ENCODE measurements at places on chromosomes 3 and 15.

DNA sequence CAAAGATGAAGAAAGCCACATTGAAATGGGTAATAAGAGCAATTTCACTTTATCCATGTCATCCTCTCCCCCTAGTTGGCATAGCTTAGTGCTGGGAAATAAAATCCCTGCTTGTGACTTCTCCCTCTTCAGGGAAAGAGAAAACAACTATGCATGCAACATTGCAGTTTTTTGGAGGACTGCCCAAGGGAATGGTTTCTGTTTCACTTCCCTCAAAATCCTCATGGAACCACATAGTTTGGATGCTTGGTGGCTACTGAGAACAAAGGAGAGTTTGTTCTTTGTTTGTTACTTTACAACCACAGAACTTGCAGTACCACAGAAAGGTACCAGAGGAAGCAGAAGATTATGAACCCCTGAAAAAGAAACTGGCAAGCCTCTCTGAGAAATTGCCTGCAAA, 384.6 kb upstream of the RORA start:
- no peak for DNase-seq

DNA sequence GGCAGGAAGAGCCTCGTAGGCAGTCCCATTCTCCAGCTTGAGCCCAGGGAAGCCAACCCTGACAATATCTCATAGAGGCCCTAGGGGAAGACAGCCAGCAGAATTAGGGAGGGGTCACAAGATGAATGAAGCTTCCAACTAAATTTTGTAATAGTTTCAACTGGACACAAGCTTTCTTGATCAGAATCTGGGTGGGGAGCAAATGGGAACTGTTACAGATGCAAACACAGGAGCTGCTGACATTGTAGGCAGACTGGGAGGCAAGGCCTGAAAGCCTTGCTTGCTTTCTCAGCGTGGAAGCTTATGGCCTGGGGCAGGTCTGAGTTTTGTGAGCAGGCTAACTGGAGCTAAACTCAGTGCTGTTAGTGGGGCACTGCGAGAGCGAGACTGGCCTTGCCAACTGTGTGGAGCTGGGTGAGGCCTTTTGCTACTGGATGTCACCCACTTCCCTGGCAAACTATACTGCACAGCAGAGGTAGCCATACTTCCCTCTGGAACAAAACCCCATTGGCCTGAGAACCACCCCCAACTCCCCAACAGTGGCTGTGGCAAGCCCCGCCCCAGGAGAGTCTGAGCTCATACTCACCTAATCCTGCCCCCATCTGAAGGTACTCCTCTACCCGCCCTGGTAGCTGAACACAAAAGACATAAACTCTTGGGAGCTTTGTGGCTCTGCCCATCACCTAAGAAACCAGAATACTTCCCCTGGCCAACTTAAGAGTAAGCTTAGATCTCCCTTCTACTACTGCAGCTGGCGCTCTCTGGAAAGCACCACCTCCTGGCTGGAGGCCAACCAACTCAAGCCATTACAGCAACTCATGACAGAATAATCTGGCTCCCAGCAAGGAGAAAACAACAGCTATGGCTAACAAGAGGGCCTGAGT, 42.9 kb downstream of the CFAP20DC start:
- no peak for DNase-seq

- DNase-seq: no peak
Observed at GRCh38 chr3:67048067-67048714, 50.1 kb downstream of the KBTBD8 start.

DNA sequence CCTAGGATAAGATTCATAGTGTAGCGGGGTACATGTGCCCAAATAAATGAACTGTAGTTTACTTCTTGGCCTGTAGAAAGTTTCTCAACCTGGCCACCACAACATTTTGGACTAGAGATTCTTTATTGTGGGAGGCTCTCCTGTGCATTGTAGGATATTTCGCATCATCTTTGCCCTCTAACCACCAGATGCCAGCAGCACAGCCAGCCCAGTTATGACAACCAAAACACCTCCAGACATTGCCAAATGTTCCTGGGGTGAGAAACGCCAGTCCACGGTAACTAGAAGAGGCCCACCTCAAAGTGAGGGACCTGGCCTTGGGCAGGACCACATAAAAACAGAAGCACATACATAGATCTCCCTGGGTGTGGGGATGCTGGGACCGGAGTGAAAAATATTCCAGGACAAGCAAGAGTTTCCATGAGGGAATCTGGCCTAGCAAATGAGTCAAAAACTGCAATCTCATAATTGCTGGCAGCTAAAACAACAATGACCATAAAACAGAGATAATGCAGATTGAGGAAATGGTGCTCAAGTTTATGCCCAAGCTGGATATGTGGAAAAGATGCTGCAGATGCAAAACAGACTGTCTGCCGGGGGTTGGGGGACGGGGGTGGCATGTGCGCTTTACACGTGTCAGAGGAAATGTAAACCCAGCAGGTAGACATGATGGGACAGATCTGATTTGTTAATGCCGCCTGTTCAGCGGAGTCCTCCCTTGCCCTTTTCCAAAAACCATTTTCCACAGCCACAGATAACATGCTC, 39.7 kb downstream of the ARHGEF3 start:
- DNase-seq: no peak

- DNase-seq: no peak
Observed at GRCh38 chr3:59850417-59850816, 800.6 kb upstream of the CFAP20DC start.

DNA sequence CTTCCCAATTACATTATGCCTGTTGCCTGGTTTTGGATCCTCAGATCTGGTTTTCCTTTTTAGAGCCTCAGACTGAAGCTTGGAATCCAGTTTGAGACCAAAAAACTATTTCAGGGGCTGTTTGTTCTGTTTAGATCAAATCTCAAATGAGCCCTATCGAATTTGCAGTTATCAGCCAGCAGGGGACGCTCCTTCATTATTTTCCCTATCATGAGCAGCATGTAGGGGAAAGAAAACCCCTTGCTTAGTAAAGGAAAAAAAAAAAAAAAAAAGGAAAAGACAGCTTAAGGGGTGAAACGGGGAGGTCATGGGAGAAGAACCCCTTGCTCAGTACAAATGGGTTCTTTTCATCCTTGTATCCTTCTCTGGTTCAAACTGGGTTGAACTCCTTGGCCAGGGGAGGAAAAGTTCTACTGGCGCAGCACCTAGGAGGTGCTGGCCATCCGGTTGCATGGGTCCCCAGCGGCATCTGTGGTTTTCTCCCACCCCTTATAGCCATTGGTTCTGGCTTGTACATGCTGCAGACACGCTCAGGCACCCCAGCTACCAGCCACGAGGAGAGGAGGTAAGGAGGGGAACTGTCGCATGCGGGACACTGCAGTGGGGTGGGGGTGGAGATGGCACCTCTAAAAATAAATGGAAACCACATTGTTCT, 1375.1 kb upstream of the ALCAM start:
- no peak for DNase-seq

- no peak for DNase-seq
Observed at GRCh38 chr15:35627696-35628095, 81.7 kb upstream of the DPH6 start.

- DNase-seq: no peak
Observed at GRCh38 chr3:105398437-105398836, 31.7 kb downstream of the ALCAM start.

GRCh38 chr3:73655197-73655596, 30.5 kb upstream of the PDZRN3 start:
- DNase-seq: no peak

DNA sequence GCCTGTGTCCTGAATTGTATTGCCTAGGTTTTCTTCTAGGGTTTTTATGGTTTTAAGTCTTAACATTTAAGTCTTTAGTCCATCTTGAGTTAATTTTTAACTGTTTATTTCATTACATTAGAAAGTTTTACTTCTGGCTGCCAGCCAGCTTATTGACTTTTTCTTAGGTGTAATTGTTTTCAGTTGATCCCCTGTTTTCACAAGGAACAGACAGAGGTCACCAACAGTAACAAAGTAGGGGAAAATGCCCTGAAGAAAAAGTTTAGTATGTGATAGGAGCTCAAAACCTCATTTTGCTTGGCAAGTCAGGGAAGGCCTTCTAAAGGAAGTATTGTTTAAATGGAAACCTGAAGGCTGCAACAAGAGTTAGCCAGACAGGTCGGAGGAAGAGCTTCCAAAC, 10.4 kb downstream of the WDR48 start:
- DNase-seq: no peak

GRCh38 chr3:122944671-122945161, 82.8 kb downstream of the SEMA5B start:
- no peak for DNase-seq

GRCh38 chr15:56798639-56799038, 65.3 kb upstream of the ZNF280D start:
- no peak for DNase-seq

DNA sequence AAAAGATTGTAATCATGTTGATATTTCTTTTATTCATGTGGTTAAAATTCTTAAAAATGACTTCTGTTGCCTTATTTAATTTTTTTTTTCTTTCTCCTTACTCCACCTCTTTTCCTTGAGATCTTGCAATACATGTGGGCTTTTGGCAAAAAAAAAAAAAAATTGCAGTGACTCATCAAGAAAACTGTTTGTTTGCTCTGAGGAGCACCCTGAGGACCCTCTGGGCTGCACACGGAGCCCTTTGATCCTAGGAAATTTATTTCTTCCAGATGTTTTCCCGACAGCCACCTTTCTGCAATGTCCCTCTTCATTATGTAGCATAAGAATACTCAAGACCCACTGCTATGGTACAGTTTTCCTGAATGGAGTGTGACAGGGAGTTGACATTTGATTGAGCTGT, 371.7 kb downstream of the ZBTB20 start:
- no peak for DNase-seq

Measured in stimulated activated CD4-positive, alpha-beta T cell treated with anti-CD3 and anti-CD28 coated beads, Interleukin-15, amount 100 ng/mL, for 1 hour (primary cell).